ENCODE measurements at places on chromosomes 11 and 22.

- no peak for DNase-seq
- H3K4me3 ChIP-seq: no peak overlapping the region
- no peak overlapping the region for H3K27ac ChIP-seq
- H3K4me1 ChIP-seq: peaks cover 26% of the 10 kb centered on the region
These were observed 8.6 kb upstream of the ENDOD1 start for GRCh38 chr11:95081010-95081409.

- no peak overlapping the region for H3K27ac ChIP-seq
- no peaks in the 10 kb centered on the region for H3K27me3 ChIP-seq
- H3K4me3 ChIP-seq: no peak overlapping the region
- no peak for DNase-seq
- no peaks in the 10 kb centered on the region for H3K36me3 ChIP-seq
These were observed 48.1 kb upstream of the ALKBH3 start for GRCh38 chr11:43832536-43832935.

- H3K4me1 ChIP-seq: no peaks in the 10 kb centered on the region
- peaks cover 61% of the 10 kb centered on the region for H3K27me3 ChIP-seq
- H3K4me3 ChIP-seq: no peak overlapping the region
- H3K36me3 ChIP-seq: no peaks in the 10 kb centered on the region
- DNase-seq: no peak
These were observed 227.8 kb downstream of the ETS1 start for GRCh38 chr11:128359515-128359914.

DNA sequence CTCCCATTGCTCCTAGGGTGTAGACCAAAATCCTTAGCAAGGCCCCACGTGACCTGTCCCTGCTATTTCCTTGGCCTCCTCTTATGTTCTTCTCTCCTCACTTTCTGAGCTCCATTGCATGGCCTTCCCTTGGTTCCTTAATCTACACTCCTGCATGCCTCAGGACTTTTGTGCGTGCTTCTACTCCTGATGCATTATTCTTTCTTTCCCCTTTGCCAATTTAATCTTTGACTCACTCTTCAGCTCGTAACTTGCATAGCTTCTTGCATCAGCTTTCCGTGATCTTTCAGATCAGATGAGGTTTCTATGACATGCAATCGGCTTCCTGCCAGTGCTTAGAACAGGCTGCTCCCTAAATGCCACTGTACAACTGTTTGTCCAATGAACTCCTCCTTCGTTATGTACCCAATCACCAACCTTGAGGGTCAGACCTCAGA, 261.6 kb upstream of the CADM1 start:
- no peaks in the 10 kb centered on the region for H3K36me3 ChIP-seq
- H3K4me1 ChIP-seq: no peaks in the 10 kb centered on the region
- no peak overlapping the region for H3K27ac ChIP-seq
- no peaks in the 10 kb centered on the region for H3K27me3 ChIP-seq
- DNase-seq: no peak

GRCh38 chr11:103086461-103086860, 5.5 kb downstream of the DCUN1D5 start:
- H3K27ac ChIP-seq: no peak overlapping the region
- no peaks in the 10 kb centered on the region for H3K4me1 ChIP-seq
- no peak overlapping the region for H3K4me3 ChIP-seq
- H3K36me3 ChIP-seq: peaks cover 17% of the 10 kb centered on the region
- no peaks in the 10 kb centered on the region for H3K27me3 ChIP-seq

DNA sequence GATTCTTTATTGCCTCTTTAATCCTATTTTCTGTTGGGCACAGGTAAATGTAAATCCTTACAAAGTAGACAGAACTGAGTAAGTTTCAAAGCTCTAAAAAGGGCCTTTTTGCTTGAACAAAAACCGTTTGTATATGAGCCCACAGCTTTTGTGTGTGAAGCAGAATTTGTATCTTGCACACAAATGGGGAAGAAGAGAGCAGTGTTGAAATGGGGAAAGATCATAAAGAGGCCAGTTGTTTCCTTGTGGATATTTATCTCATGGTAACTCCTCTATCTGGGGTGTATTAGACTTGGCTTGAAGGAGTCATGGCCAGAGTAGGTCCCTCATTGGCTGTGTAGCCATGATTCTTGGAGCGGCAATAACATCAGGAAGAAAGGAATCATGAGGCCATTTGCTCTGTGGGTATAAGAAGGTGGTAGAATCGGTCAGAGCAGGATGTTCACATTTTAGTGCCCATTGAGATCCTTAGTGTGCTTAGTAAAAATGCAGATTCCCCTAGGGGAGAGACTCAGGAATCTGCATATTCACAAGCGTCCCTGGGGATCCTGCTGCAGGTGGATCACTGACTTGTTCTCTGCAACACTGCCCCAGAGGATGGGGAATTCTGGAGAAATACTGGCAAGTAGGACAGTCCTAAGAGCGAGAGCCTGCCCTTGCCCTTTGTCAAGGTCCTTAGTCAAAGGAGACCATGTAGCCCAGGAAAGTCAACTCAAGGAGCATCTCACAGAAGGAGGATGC, 126.5 kb downstream of the LDLRAD3 start:
- no peaks in the 10 kb centered on the region for H3K4me1 ChIP-seq
- no peak overlapping the region for H3K4me3 ChIP-seq
- H3K27me3 ChIP-seq: no peaks in the 10 kb centered on the region
- no peak overlapping the region for H3K27ac ChIP-seq
- DNase-seq: no peak
- no peaks in the 10 kb centered on the region for H3K36me3 ChIP-seq

DNA sequence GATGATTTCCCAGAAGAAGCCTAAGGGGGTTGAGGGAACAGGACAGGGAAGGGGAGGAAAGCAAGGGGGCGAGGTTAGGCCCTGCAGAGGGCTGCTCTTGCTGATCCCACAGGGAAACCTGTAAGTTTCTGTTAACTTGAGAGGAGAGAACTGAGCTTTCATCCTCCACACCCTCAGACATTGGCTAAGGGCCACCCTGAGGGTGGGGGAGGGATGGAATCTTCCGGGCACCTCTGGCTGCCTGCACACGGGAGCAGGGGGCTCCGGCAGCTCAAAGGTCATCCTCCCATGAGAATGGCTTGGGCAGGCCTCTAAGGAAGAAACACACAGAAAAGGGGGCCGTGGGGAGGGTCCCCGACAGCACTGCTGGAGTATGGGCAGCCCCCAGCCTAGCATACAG, 108.1 kb downstream of the TSPAN18 start:
- DNase-seq: no peak
- H3K4me3 ChIP-seq: no peak overlapping the region
- H3K27ac ChIP-seq: no peak overlapping the region

DNA sequence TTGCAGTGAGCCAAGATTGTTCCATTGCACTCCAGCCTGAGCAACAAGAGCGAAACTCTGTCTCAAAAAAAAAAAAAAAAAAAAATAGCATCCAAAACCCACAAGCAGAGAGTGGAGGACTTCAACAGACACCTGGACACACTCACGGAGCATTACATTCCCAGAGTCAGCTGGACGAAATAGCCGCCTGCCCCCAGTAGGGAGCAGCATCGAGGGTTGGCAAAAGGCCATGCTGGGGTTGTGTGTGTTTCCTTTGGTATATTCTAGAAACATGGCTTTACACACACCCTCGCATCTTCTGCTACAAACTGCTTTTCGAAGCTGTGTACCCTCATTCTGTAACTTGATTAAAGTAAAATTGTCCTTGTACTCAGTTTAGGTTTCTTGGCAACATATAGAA, 5.3 kb downstream of the ADA2 start:
- H3K27ac ChIP-seq: no peak overlapping the region
- H3K27me3 ChIP-seq: no peaks in the 10 kb centered on the region
- H3K36me3 ChIP-seq: no peaks in the 10 kb centered on the region
- peaks cover 3% of the 10 kb centered on the region for H3K4me1 ChIP-seq
- H3K4me3 ChIP-seq: no peak overlapping the region

- no peaks in the 10 kb centered on the region for H3K36me3 ChIP-seq
- no peak overlapping the region for H3K4me3 ChIP-seq
- DNase-seq: no peak
These were observed 136.0 kb upstream of the SORL1-AS1 start for GRCh38 chr11:121588747-121589146.

GRCh38 chr11:131118247-131118646, 202.0 kb upstream of the SNX19 start:
- no peak overlapping the region for H3K4me3 ChIP-seq
- no peaks in the 10 kb centered on the region for H3K36me3 ChIP-seq
- DNase-seq: no peak
- H3K27ac ChIP-seq: no peak overlapping the region
- no peaks in the 10 kb centered on the region for H3K27me3 ChIP-seq
- H3K4me1 ChIP-seq: no peaks in the 10 kb centered on the region

DNA sequence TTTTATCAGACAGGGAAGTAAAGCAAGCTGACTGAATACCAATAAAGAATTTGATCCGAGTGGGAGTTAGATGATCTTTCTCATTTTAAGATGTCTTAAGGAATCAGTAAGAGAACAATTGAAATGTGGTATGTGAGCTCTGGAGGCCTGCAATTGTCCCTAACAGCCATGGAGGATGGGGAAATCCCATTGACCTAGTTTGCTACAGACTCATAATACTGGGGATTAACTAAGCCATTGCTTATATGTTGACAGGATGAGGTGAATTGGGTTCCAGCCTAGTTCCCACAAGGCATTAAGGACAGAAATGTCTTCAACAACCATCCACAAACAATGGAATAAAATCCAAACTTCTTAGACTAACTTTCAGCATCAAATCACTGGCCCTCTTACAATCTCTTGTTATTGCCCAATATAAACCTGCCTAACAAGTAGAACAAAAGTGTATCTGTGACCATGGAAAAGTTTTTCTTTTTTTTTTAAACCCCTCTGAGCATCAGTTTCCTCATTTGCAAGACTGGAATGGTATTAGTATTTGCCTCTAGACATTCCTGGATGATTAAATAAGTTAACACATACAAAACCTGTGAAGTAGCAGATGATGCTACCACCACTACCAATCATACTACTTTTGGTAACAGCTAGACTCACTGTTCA, 773.2 kb downstream of the DLG2 start:
- H3K36me3 ChIP-seq: no peaks in the 10 kb centered on the region
- no peak for DNase-seq
- no peak overlapping the region for H3K27ac ChIP-seq
- H3K27me3 ChIP-seq: no peaks in the 10 kb centered on the region
- H3K4me3 ChIP-seq: no peak overlapping the region

- DNase-seq: no peak
- no peaks in the 10 kb centered on the region for H3K36me3 ChIP-seq
- peaks cover 34% of the 10 kb centered on the region for H3K27me3 ChIP-seq
- no peaks in the 10 kb centered on the region for H3K4me1 ChIP-seq
These were observed 107.7 kb downstream of the CEP164 start for GRCh38 chr11:117435326-117435725.

DNA sequence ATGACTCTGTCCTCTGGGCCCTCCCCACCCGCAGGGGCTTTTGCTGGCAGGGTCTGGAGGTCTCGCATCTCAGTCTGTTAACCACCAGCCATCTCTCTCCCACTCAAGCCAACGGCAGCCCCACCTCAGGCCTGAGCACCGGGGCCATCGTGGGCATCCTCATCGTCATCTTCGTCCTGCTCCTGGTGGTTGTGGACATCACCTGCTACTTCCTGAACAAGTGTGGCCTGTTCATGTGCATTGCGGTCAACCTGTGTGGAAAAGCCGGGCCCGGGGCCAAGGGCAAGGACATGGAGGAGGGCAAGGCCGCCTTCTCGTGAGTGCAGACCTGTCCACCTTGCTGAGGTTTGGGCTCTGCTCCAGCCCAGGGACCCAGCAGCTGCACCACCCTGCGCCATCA, 44.3 kb upstream of the TTC12 start:
- H3K4me3 ChIP-seq: no peak overlapping the region
- peaks cover 30% of the 10 kb centered on the region for H3K27me3 ChIP-seq
- DNase-seq: no peak
- no peak overlapping the region for H3K27ac ChIP-seq
- H3K36me3 ChIP-seq: no peaks in the 10 kb centered on the region
- H3K4me1 ChIP-seq: no peaks in the 10 kb centered on the region

- H3K27me3 ChIP-seq: peaks cover 32% of the 10 kb centered on the region
- no peaks in the 10 kb centered on the region for H3K4me1 ChIP-seq
- no peak overlapping the region for H3K27ac ChIP-seq
- no peak overlapping the region for H3K4me3 ChIP-seq
- DNase-seq: no peak
These were observed 73.8 kb downstream of the FAM76B start for GRCh38 chr11:95715777-95716241.

DNA sequence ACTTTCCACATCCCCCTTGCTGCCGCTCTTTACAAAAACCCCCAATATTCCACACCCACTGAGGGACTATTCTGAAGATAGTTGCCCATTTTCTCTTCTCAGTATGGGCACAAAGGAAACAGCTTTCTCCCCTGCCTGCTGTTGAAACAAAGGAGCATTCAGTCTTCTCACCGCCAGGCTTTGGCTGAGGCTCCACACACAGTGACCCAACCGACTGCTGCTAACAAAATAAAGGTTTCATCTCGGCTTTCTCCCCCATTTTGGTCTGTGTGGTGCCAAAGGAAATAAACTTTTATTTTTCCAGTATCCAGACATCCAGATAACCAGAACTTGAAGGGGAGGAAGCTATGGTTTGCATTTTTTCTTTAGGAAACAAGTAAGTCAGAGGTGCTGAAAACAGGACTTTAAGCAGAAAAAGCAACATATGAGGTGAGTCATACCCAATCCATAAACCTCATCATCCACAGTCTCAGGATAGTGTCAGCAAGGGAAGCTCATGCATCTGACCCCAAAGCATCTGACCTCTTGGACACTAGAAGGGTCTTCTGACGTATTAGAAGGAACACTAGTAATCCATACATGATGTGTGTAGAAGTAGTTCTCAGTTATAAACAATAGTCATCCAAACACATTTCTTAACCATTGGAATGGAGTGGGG, 6.4 kb downstream of the CLMP start:
- no peak overlapping the region for H3K4me3 ChIP-seq
- H3K27me3 ChIP-seq: no peaks in the 10 kb centered on the region
- H3K27ac ChIP-seq: no peak overlapping the region
- H3K36me3 ChIP-seq: no peaks in the 10 kb centered on the region
- no peak for DNase-seq

DNA sequence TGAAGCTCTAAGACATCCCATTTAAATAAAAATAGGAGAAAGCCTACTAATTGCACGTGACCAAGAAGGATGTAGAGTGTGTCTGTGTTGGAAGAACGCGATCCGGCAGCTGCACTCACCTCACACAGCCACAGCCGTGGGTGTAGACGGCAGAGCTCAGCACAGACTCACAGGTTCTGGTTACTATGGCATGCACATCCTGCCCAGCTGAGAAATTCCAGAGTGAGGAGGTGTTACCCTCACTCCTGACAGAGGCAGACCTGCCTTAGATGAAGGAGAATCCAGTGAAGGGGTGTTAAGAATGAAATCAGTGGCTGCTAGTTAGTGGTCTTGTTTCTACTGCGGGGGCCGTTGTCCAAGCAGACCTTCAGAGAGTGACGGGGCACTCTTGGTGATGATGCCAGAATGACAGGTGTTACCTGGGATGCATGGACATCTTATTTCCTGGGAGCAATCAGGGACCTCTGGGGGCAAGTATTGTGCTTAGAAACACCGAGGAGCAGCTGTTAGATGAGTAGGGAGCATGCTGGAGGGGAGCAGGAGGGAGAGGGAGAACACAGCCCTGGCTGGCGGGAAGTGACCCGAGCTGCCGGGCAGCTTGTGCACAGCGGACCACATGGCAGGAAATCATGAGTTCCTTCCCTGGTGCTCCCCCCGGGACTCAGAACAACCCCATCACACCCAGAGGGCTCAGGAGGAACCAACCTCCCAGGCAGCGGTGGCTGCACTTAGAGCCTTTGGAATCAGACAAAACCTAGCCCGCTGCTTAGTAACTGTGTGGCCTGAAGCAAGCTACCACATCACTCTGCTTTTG, 12.3 kb downstream of the KCNJ5 start:
- no peak overlapping the region for H3K27ac ChIP-seq
- peaks cover 17% of the 10 kb centered on the region for H3K4me1 ChIP-seq
- no peaks in the 10 kb centered on the region for H3K36me3 ChIP-seq
- no peaks in the 10 kb centered on the region for H3K27me3 ChIP-seq
- no peak overlapping the region for H3K4me3 ChIP-seq

Measured in HCT116 (cell line).